ENCODE measurements at places on chromosomes 16 and 17.
A peak's percentile ranks its signal among the peaks of the same experiment; 100 is the strongest.

DNA sequence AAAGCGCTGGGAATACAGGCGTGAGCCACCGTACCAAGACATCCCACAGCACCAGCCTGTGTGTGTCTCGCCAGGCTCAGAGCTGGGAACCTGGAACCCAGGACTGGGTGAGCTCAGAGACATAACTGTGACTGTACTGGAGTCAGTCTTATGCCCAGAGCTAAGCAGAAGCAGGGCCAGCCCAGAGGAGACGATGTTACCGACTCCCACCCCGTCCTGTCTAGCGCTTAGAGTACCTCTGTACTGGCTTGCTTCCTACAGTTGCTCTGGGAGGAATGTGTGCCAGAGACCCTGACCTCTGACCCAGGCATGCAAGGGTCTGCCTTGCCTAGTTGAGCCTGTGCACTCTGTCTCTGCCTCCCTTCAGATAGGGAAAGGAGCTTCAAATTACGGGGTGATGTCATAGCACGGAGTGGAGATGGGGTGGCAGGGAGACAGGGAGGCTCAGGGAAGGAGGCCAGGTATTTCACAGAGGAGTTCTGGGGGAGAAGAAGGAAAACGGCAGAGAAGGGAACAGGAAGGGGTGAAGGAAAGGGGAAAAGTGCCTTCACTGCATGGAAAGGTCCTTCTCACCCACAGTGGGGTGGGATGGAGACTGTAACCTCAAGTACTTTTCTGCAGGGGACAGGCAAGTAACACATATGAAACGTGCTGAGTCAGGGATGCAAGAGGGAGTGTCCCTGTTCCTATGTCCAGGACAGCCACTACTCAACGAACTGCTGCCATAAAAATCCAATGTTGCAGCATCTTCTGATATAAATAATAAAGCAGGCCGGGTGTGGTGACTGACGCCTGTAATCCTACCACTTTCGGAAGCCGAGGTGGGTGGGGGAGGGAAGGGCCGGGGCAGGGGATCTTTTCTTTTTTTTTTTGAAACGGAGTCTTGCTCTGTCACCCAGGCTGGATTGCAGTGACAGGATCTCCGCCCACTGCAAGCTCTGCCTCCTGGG lies 5.8 kb upstream of the ARMC5 start:
- DNase-seq: no peak

- peak; percentile 2 for DNase-seq
These were observed 111.9 kb downstream of the GSG1L start for GRCh38 chr16:27951489-27952120.

DNA sequence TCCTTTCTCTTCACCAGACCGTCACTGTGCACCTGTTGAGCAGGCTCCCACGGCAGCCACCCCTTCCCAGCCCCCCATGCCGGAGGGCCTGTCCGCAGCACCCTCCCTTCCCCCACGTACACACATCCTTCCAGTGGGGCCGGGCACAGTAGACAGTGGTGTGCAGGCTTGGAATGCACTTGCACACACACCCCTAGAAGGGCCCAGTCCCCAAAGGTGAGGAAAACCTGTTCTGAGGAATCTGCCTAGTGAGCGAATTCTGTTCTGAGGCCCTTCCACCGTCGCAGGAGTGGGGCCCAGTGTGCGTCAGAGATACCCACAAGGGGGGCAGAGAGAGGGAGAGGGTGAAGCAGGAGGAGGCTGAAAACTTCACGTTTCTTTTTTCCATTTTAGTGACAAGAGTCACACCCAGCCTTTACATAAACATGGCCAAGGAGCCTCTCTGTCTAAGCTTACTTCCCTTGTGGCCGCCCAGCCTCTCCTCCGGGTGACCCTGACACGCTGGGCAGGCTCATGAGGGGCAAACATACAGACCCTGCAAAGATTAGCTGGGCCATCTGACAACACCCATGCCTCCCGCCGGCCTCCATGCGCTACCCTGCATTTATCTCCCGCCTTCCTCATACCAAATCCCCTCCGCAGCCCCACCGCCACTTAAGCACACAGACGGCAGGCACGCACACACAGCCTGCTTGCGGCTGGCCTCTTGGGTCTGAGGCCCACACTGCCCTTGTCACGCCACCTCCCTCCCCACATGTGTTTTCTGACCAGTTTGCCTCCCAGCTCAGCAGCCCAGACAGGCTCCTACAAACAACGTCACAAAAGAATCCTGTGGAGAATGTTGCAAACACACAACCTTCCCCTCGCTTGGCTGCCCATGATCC lies 1.8 kb downstream of the ZBTB4 start:
- DNase-seq: peak; percentile 59

DNA sequence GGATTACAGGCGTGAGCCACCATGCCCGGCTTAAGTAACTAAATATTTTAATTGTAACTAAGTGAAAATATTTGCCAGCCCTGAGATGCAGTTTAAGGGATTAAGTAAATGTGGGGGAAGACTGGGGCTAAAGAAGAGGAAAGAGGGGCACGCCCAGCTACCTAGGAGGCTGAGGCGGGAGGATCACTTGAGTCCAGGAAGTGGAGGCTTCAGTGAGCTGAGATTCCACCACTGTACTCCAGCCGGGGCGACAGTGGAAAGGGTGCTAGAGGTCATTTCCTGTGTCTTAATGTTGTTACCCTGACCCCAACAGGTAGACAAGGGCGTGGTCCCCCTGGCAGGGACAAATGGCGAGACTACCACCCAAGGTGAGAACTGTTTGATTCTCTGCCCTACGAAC lies 2.8 kb downstream of the ALDOA start:
- no peak for DNase-seq

DNA sequence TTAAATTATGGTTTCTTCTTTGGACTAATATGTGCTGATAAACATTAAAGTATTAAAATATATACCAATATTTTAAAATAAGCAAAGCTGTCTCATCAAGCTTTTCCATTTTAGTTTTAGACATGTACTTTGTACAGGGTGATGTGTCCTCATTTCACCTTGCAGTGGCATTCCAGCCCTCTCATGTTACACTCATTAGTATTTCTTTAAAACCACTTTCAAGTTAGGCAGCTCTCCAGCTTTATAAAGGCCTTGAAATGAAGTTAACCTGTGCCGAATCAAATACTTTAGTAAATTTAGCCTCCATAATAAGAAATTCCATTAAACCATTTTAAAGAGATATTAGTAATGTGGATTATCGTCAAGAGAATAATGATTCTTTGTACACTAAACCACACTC lies 107.6 kb upstream of the HLF start:
- DNase-seq: no peak

GRCh38 chr17:6591599-6592158 lies 35.3 kb upstream of the PITPNM3 start:
- DNase-seq: peak; percentile 52

GRCh38 chr17:66354981-66355380 lies 52.6 kb downstream of the PRKCA start:
- DNase-seq: no peak

DNA sequence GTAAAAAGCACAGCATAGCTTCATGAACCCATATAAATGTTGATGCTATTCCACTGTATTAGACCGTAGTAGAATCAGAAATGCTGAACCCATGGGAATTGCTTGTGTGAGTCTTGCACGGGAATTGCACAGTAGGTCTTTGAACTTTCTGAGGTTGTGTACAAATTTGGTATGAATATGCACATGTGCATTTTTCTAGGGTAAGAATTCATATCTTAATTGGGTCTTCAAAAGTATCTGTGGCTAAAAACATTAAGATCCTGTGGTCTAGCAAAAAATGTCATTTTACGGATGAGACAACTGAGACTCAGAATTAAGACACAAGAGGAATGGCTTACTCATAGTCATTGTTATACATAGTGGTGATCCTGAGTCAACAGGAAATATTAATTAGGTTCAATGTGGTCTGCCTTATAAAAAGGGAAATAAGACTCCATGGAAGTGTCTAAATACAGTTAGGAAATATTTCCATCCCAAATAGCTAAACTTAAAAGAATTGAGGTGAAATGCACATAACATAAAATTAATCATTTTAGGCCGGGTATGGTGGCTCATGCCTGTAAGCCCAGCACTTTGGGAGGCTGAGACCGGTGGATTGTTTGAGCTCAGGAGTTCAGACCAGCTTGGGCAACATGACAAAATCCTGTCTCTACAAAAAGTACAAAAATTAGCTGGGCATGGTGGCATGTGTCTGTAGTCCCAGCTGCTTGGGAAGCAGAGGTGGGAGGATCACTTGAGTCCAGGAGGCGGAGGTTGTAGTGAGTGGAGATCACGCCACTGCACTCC lies 22.8 kb downstream of the TAOK1 start:
- DNase-seq: peak; percentile 52

All from AG04449 (cell line).